ENCODE measurements at places on chromosomes 6 and 20.

DNA sequence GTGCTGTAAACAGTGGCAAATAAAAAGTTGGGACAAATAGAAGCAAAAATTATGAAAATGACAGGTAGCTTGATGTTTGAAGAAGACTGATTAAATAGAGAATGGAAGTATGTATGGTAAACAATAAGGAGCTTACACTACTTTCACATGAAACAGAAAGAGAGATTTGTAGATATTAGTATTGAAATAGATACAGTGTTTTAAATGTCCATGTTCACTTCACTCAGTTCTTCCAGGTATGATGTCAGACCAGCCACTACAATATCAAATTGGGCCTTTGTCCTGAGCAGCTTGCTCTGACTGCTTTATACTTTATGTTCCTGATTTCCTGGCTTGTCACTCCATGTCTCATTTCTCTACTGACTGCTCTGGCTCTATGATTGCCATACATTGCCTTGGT is 107.5 kb downstream of the CENPW start:
- no peaks in the 10 kb centered on the region for H3K36me3 ChIP-seq
- no peaks in the 10 kb centered on the region for H3K4me1 ChIP-seq
- H3K27me3 ChIP-seq = no peaks in the 10 kb centered on the region
- no peak for DNase-seq
- no peak overlapping the region for H3K4me3 ChIP-seq
- H3K27ac ChIP-seq = no peak overlapping the region

GRCh38 chr20:32664678-32665159 is 9.0 kb downstream of the C20orf203 start:
- no peak overlapping the region for H3K27ac ChIP-seq
- H3K4me3 ChIP-seq = no peak overlapping the region
- no peak for DNase-seq
- no peaks in the 10 kb centered on the region for H3K4me1 ChIP-seq

DNA sequence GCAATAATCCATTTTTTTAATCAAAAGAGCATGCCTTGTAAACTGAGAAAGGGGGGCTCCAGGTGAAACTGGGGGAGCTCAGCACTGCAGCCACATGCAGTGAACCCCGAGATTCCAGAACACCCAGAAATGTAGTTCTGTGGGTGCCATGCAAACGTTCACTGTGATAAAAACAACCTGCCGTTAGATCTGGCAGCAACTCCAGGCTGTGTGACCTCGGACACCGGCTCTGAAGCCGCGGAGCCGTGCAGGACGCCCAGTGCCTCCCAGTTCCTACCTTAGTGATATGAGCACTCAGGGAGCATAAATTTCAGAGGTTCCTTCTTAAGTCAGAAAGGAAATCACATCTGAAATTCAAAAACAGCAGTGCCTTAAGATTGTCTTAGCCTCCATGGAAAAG is 85.4 kb upstream of the THBS2 start:
- no peak overlapping the region for H3K4me3 ChIP-seq
- no peak overlapping the region for H3K27ac ChIP-seq
- no peaks in the 10 kb centered on the region for H3K4me1 ChIP-seq
- no peaks in the 10 kb centered on the region for H3K36me3 ChIP-seq
- H3K27me3 ChIP-seq = no peaks in the 10 kb centered on the region

DNA sequence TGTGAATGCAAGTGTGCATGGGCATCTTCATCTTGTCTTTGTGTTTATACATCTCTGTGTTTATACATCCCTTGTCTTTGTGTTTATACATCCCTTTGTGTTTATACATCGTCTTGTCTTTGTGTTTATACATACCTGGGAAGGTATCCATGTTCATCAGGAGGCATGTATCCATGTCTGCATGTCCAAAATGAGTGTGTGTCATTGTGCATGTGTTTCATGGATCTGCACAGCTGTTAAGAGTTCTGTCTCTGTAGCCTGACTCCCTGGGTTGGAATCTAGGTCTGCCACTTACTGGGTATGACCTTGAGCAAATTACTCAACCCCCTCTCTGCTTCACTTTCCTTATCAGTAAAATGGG is 50.1 kb upstream of the SIRPA start:
- H3K27ac ChIP-seq = no peak overlapping the region
- H3K4me1 ChIP-seq = 0 out of 2 replicates have a peak, but pooled peaks cover 2% of the 10 kb centered on the region
- H3K27me3 ChIP-seq = no peaks in the 10 kb centered on the region
- no peak overlapping the region for H3K4me3 ChIP-seq
- DNase-seq = no peak
- no peaks in the 10 kb centered on the region for H3K36me3 ChIP-seq

GRCh38 chr6:4879741-4880275 is 103.6 kb downstream of the CDYL start:
- no peak overlapping the region for H3K4me3 ChIP-seq
- no peak for DNase-seq
- H3K27me3 ChIP-seq = no peaks in the 10 kb centered on the region

DNA sequence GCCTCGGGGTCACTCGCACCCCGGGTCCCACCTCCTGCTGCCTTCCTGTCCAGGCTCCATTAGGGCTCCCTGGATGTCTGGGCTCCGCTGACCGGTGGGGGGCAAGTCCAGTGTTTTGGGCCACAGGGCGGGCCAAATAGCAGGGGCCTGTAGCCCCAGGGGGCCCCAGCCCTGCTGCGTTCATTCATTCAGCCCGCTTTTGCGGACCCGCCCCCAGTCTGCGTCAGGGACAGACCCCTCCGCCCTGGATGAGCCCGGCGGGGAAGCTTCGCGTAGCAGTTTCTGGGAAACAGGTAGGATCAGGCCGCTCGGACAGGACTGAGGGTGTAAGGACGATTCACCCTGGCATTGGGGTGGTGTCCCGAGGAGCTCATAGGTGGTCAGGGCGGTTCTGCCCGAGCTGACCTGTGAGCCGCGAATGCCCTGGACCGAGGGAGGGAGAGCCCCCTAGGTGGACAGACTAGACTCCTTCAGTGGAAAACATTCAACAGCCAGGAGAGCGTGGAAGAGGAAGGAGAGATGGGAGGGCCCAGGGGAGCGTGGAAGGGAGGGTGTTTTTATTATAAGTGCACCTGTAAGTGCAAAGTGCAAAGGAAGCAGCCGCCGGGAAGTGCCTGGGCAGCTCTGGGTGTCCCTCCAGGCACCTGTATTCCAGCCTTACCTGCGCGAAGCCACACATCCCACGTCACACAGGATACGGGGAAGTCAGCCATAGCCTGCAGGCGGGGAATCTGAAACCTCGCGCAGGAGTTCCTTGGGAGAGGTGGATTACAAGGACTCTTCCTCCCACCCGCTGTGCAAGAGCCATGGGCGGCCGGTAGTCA is 662 bp downstream of the ENTPD6 start:
- no peaks in the 10 kb centered on the region for H3K27me3 ChIP-seq
- DNase-seq = no peak
- peaks cover 9% of the 10 kb centered on the region for H3K4me1 ChIP-seq

GRCh38 chr20:35042268-35042667 is 50.3 kb downstream of the TRPC4AP start:
- no peaks in the 10 kb centered on the region for H3K4me1 ChIP-seq
- no peak overlapping the region for H3K4me3 ChIP-seq
- H3K27me3 ChIP-seq = no peaks in the 10 kb centered on the region
- no peak for DNase-seq
- H3K36me3 ChIP-seq = peaks cover 51% of the 10 kb centered on the region

DNA sequence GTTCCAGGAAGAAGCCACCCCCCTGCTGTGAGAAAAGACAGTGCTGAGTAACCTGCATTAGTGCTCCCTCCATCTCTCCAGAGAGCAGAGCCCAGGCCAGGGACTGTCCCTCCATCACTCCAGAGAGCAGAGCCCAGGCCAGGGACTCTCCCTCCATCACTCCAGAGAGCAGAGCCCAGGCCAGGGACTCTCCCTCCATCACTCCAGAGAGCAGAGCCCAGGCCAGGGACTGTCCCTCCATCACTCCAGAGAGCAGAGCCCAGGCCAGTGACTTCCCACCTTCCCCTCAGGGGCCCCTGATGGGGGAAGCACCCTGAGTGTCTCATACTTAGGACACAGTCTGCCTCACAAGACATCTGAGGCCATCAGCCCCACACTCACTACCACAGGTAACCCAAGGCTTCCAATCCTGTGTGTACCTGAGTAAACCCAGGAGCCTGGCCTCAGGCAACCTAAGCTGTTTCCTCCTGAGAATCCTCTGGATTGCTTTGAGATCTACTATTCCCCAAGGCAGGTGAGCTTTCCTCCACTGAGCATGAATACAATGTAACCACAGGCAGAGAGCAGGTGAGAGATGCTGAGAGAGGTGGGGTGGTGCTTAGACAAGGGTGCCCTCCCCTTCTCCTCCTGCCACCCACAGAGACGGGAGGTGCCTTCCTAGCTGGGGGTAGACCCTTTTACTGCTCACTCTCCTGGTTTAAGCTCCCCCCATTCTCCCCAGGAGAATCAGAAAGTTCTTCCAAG is 4.9 kb downstream of the TBXT start:
- no peak for DNase-seq
- peaks cover 42% of the 10 kb centered on the region for H3K27me3 ChIP-seq
- no peaks in the 10 kb centered on the region for H3K36me3 ChIP-seq
- H3K27ac ChIP-seq = no peak overlapping the region

DNA sequence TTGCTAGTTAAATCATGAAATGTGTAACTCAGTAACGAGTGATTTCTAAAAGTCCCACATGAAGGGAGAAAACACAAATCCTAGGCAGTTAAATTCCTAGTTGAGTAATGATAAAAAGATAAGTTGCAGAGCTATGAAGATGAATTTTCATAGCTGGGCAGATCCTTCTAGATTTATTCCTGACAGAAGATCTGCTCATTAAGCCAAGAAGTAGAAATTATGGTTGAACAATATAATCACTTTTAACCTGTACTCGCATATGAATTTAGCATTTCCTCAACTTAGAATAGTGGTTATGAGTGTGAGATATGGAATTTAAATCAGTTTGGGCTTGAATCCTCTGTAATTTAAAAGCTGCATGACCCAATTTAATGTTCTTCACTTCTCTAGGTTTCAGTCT is 359.2 kb upstream of the HSF2 start:
- no peaks in the 10 kb centered on the region for H3K27me3 ChIP-seq
- no peaks in the 10 kb centered on the region for H3K36me3 ChIP-seq
- DNase-seq = no peak
- no peak overlapping the region for H3K27ac ChIP-seq

GRCh38 chr20:23637282-23638221 is at the start of gene CST3:
TSS of gene CST3 (minus strand) at chr20:23637955. CDS start at chr20:23637862, 93 bp downstream.
- H3K4me1 ChIP-seq = no peaks in the 10 kb centered on the region

GRCh38 chr6:14918200-14918907 is 327.5 kb upstream of the JARID2 start:
- no peaks in the 10 kb centered on the region for H3K27me3 ChIP-seq
- H3K4me1 ChIP-seq = peaks cover 22% of the 10 kb centered on the region
- no peak for DNase-seq
- no peak overlapping the region for H3K27ac ChIP-seq

- no peak for DNase-seq
- H3K27ac ChIP-seq = no peak overlapping the region
- no peak overlapping the region for H3K4me3 ChIP-seq
- peaks cover 58% of the 10 kb centered on the region for H3K36me3 ChIP-seq
These were observed 7.5 kb downstream of the YTHDF1 start for GRCh38 chr20:63208346-63208909.

DNA sequence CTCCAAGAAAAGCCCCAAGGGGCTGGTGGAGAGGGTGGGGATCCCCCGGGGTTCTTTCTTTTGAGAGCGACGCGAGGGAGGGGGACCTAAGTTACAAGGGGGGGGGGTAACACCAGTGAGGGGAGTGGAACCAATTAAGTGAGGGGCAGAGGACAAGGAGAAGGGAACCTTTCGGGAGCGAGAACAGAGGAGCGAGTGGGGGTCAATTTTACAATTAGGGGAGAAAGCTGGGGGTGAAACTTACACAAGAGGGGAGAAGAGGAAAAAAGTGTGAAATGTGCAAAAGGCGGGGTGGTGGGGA is 548 bp downstream of the SALL4 start:
- no peak for DNase-seq
- H3K4me3 ChIP-seq = peak overlapping the region; percentile 95
- no peaks in the 10 kb centered on the region for H3K27me3 ChIP-seq
- H3K4me1 ChIP-seq = peaks cover 5% of the 10 kb centered on the region
- peak overlapping the region; percentile 96 for H3K27ac ChIP-seq
- H3K36me3 ChIP-seq = peaks cover 13% of the 10 kb centered on the region

DNA sequence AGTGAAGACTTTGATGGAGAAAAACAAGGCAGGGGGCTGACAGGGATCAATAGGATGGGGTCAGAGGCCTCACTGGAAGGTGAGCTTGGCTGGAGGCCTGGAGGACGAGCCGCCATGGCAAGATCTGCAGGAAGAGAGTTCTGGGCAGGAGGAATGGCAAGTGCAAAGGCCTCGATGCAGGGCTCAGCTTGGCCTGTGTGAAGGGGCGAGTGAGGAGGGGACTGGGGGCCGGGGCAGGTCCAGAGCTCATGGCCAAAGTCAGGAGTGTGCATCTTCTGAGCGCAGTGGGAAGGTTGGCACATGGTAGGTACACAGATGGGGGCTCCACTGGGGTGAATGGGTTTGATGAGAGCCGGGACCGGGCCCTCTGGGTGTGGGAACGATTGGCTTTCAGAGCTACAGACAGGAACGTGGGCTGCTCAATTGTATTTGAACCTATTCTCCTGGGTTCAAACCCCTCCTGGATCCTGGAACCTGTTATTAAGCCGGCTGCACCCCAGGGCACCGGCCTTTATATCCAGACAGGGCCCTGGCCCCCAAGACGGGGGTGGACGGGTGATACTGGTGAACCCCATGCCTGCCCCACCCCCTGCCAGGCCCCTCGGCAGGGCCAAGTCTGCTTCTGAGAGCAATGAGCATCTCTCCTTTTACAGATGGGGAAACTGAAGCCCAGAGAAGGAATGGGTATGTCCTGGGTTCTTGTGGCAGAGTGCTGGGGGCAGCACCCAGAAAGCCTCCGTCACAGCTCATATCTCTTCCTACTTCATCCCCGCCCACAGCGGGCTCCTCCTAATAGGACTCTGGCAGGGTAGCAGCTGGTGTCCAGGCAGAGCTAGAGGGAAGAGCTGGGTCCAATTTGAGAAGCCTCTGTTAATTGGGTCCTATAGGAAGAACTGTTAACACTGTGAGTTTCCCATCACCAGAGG is 106.1 kb downstream of the CEBPB start:
- no peak overlapping the region for H3K27ac ChIP-seq
- H3K27me3 ChIP-seq = no peaks in the 10 kb centered on the region
- H3K4me1 ChIP-seq = no peaks in the 10 kb centered on the region
- no peak overlapping the region for H3K4me3 ChIP-seq
- no peak for DNase-seq

- peak; percentile 66 for DNase-seq
- no peaks in the 10 kb centered on the region for H3K27me3 ChIP-seq
- H3K4me1 ChIP-seq = no peaks in the 10 kb centered on the region
- H3K36me3 ChIP-seq = no peaks in the 10 kb centered on the region
- peak overlapping the region; percentile 97 for H3K27ac ChIP-seq
- peak overlapping the region; percentile 98 for H3K4me3 ChIP-seq
These were observed 909 bp downstream of the CPNE1 start for GRCh38 chr20:35663516-35664465.

Measured in H1 (cell line).